Naive B cell (primary cell): ENCODE measurements at places on chromosomes 6 and 20. TPM values are rescaled to one million over a fixed set of nuclear protein-coding genes. Genes with fewer than 3 reads are reported as not detected.

DNA sequence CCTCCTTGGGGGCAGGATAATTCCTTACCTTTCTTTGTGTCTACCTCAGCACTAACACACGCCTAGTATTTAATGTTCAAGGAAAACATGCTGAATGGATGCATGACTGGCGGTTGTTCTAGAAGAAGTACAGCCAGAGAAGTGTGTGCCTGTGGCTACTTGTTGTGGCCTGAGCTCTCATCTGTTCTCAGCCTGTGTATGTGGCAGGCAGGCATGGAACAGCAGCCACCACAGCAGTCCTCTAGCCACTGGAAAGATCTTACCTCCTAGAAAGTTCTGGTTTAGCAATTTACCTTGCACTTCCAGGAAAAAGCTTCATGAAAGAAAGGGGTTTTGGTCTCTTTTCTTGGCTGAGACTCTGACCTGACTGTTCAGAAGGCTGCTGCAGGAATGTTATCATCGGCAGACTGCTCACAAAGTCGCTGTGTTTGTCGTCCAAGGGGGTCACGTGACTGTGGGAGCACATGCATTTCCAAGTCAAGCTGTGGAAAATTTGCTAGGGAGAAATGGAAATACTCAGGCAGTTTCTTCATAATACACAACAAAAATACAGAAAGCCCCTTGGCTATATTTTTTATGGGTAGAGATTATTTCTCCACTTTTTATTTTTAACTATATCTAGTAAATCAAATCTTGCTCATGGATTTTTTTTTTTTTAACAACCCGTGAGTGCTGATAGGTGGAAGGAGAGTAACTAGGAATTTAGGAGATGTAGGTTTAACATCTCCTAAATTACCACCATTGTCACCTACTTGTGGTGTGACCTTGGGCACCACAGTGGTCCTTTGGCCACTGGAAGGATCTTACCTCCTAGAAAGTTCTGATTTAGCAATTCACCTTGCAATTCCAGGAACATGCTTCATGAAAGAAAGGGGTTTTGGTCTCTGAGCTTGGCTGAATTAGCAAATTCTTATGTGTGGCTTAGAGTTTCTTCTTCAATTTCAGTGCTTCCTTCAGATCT lies 110.8 kb upstream of the GPR6 start:
- no peak for DNase-seq

DNA sequence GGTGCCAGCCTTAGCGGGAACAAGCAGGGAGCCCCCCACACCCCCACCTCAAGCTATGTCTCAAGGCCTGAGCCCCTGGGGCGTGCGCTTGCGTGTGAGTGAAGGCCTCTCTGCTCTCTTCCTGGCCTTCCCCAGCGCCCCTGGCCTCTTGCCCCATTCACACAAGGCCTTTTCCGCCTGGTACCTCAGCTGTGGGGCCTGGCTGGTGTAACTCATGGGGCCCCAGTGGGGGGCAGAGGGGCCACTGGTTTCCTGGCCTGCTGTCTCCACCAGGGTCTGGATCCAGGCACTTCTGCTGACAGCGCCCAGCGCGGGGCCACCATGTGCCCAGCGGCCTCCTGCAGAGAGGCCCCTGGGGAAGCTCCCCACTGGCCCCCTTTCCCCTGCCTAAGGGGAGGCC lies 34.7 kb downstream of the GNAS-AS1 start:
- DNase-seq: no peak

DNA sequence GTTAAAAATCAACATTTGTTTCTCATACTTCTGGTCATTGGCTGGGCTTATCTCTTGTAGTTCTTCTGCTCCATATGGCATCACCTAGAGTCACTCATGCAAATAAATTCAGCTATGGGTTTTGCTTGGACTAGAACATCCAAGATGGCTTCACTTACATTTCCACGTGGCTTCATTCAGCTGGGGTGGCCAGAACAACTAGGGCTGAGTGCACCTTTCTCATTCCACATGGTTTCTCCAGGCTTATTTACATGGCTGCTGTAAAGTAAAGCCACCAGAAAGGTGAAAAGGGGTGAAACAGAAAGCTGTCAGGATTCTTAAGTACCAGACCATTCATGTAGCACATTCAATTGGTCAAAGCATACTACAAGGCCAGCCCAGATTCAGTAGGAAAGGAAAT lies 151.1 kb upstream of the BMP2 start:
- DNase-seq: no peak

GRCh38 chr20:62489186-62489931 lies 13.6 kb upstream of the GATA5 start:
- no peak for DNase-seq

DNA sequence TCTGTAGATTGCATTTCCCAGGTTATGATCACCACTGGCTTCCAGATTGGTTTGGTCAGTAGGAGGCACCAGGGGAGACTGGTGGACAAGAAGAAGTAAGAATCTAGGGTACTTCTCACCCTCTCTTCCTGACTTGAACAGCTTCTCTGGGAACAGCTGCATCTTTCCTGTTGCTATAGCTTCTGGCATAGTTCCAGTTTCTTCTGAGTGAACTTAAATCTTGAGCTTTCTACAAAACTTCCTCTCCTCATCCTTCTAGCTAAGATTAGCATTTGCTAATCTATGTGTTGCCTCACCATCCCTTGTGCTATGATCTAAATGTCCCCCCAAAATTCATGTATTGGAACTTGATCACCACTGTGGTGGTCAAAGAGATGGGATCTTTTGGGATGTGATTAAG lies 724.6 kb downstream of the UTRN start:
- DNase-seq: no peak

- no peak for DNase-seq
Observed at GRCh38 chr6:82484001-82484400, 120.4 kb downstream of the TPBG start.

- DNase-seq: no peak
Observed at GRCh38 chr6:10463491-10464481, 48.9 kb upstream of the TFAP2A start.

GRCh38 chr20:40090236-40090635 lies 598.8 kb downstream of the MAFB start:
- no peak for DNase-seq

DNA sequence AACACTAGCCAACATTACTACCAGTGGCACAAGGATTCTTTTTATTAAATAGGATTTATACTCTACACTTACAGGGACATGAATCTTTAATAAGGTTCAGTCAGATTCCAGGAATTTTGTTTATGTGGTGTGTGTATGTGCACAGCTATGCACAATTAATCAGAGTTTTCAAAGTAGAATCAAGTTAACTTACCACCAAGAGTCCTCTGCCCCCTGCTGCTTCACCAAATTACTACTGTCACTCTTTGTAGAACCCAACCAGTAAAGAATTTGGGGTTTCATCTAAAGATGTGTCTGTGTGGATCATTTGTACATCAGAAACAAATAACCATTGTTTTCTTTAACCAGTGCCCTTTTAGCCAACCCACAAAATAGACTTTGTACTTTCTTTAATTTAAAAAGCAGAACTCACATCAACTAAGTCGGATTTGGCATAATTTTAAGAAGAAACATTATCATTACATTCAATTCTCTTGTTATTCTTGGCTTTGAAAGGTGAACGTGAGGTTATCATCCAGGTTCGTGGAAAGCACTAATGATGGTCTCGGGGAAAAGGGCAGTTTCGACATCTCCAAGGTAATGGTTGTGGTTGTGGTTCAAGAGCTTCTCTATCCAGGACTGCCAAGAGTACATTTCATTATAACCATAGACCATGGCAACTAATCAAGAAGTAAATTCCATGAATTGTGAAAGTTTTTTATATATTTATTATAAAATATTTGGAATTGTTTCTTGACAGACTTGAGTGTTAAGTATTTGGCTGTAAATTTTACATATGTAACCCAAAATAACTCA lies 514.3 kb upstream of the ID4 start:
- no peak for DNase-seq

DNA sequence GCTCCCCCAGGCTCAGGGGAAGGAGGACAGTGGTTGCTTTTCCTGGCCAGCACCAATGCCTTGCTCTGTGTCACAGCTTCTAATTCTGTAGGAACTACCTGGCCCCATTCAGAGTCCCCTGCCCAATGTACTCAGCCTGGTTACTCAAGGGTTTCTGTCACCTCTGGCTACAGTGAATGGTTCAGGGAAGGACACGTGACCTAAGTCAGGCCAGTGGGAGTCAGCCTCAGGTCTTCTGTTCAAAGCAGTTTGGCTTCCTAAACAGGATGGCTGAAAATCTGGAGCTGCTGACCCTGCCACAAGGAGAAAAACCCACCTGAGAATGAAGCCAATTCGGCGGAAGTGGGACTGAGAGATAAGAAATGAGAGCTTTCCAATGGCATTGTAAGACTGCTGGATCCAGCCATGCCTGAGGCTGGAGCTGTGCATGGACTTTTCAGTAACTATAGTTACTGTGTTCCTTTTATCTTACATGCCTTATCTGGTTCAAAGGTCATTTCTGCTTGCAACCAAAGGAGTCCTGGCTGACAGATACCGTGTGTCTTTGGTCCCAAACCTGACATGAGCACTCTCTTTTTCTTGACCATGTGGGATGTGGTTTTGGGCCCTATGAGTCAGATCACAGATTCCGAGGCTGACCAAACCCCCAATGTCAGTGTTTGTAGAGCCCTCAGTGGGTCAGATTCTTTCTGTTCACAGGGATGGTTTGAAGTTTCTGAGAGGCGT lies 104.3 kb downstream of the SULF2 start:
- no peak for DNase-seq

GRCh38 chr6:138285800-138286199 lies 67.5 kb upstream of the PBOV1 start:
- no peak for DNase-seq

DNA sequence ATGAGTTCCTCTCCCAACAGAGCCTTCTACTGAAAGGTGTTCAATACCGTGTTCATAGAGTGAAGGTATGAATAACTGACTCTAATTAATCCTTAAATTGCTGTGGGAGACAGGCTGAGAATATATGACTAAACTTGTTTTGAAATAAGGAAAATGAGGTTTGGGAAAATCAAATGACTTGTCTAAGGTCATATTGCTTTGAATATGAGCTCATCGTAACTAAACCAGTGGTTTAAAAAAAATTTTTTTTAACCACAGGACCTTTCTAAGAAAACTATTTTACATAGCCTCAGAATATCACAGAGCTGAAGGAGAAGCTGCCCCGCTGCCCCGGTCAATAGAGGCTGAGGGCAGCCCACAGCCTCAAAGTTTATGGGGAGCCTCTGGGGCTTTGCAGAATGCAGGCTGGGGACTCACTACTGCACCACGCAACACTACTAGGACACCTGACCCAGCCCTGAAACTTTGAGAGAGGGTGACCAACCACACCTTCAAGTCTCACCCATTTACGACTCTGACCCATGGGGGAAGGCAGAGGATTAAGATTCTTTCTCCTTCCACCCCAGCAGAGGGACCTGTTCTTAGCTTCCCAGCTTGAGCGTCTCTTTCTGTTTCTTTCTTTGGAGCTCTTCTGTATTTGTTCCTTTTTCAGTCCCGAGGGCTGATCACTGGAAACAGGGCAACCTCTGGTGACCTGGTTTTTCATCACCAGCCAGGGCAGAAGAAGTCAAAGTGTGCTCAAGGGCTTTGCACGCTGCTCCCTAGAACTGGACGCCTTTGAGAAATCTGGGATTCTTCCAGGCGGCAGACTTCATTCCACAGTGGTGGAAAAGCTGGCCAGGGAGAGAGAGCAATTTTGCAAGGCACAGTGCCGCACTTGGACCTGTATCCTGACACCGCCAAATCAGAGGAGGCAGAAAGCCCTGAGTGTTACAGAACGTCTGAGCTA lies 220.2 kb downstream of the ATXN1 start:
- no peak for DNase-seq

DNA sequence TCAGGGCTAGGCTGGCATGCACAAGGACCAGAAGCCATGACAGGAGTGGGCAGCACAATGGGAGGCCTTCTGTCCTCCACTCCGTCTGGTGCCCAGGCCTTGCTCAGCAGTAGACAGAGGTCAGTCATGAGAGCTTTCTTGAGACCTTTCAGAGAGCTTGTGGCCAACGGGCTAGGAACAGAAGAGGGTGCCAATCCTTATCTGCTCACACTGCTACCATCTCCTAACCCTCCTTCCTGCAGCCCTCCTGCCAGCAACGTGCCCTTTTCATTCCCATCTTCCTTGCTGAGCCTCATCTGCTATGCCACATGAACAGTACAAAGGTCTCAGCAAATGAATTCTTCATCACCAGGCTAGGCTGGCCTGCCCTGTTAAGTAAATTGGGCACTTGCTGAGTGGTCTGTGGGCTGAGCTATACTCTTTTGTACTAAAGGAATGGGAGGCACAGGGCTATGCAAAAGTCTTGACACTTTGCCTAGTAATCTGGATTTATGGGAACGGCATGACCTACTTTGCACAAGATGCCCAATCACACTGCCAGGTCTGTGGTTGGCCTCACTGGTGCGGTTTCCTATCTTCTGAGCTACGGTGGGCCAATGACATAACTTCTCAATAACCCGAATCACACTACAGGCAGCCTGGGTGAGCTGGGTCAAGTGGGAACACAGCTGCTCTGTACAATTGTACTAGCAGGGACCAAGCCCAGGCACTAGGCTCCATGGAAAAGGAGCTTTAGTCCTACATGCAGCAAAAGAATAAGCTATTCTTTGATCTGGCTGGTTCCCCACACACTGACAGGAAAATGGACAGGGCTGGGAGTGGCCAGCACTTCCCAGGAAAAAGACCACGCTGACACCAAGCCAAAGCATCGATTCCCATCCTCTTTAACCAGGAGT lies 47.8 kb downstream of the ELOVL5 start:
- no peak for DNase-seq

DNA sequence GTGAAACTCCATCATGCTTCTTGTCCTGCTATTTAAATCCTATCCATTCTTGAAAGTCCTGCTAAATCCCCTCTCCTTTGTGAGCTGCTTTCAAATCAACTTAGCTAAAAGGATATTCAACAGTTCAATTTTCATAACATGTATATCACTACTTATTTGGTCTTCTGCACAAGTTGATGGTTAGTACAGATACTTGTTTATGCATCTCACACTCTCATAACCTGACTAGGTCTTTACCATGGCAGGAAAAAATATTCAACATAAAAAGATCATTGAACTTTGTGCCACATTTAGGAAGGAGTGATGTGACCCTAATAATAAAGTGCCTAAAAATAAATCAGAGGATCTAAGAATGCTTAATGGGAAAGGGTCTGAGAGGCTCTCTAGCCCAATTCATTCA lies 148.2 kb downstream of the RALGAPA2 start:
- no peak for DNase-seq

- DNase-seq: no peak
Observed at GRCh38 chr6:41226752-41227151, 1.4 kb upstream of the TREML4 start.

- DNase-seq: no peak
Observed at GRCh38 chr20:4717816-4718570, 3.7 kb upstream of the PRND start.

- no peak for DNase-seq
Observed at GRCh38 chr6:11585426-11586016, 48.0 kb downstream of the TMEM170B start.

GRCh38 chr6:111798281-111798725 lies 74.9 kb downstream of the FYN start:
- no peak for DNase-seq

- no peak for DNase-seq
Observed at GRCh38 chr6:170178561-170179477, 112.1 kb downstream of the DLL1 start.

Gene HSPA12B
- polyA plus RNA-seq: not detected

Gene WFDC10B
- polyA plus RNA-seq: not detected

Gene TTK
- 0.29 TPM for polyA plus RNA-seq

Gene IP6K3
- polyA plus RNA-seq: not detected
